NCI-H1105 (cell line): ENCODE measurements at places on chromosomes 12 and 14.

- no peak for DNase-seq
These were observed 1223.2 kb upstream of the TMEM132C start for GRCh38 chr12:127043731-127044130.

GRCh38 chr12:88227263-88227662 is 85.2 kb downstream of the TMTC3 start:
- no peak for DNase-seq

DNA sequence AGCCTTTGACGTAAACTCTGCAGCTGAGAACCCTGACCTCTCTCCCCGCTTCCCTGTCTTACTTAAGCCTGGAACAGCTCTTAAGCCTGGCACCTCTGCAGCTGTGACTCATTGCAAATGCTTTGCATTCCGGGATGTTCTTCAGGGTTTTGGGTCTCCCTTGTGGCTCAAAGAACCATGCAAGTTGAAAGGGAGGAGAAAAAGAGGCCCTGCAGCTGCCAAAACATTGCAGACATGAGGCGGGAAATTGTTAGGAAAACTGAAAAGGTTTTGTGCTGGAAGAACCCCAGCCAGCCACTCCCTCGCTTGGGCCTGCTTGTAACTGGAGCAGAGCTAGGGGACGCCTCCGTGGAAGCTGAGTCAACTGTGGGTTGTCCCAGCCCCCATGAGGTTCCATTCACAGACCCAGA is 60.2 kb upstream of the FERMT2 start:
- no peak for DNase-seq

DNA sequence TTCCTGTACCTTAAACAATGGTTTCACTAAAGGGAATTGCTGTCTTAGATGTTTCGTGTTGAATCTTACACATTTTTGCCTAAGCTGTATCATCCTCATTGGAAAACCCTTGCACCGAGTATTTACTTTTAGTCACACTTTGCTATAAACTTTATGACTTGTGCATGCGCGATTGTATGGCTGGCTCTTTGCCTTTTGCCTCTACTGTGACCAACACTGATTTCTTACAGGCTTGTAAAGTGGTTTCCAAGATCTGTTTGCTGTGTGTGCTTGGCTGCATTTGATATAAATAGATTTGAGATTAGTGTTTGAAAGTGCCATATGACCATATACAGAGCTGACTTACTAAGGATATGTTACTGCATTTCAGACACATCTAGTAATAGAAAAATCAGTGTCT is 40.5 kb downstream of the RASSF3 start:
- DNase-seq = no peak

DNA sequence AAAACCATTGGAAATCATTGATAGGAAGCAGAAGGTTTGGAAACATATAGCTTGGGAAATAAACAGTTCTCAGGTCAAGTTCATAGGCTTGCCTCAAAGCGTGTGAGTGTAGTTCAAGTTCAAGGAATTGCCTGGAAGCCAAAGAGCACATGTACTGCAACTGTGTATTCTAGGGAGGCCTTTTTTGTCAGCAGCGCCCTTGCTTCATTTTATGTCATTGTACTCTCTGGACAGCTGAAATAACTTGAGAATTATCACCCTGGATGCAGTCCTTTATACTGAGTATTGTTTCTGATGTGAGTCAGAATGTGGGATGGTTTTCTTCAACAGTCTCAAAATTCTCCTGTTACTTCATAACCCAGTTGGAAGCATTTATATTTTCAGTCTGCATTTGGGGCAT is 16.0 kb upstream of the EVL start:
- DNase-seq = no peak

- no peak for DNase-seq
These were observed 926.6 kb downstream of the VRK1 start for GRCh38 chr14:97723819-97724218.

GRCh38 chr12:18825138-18825537 is 87.2 kb downstream of the CAPZA3 start:
- no peak for DNase-seq

DNA sequence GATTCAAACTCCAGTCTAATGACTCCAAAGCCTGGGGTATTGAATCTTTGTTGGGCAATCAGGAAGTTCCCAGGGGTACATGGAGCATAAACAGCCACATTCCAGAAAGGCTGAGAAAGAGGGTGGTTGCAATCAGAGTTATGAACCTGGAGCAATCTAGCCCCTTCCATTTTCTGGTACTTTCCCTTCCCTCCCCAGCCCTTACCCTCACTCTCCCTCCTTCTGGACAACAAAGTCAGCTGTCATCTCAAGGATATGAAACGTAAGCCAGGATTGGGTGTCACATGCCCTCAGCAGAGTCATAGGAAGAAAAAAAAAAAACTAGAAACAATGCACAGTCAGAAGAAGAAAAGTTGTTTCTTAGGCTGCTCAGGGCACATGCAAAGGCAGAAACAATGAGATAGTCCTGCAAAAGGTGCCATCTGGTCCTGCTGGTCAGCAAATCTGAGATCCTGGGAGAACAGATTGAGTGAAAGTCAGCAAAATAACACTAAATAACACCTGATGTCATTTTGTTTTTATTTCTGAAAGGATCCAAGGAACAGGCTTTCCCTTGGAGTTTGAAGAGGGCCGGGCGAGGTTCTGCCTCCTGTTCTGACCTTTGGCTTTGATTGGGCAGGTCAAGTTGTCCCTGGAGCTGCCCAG is 27.1 kb downstream of the TMEM229B start:
- DNase-seq = no peak

DNA sequence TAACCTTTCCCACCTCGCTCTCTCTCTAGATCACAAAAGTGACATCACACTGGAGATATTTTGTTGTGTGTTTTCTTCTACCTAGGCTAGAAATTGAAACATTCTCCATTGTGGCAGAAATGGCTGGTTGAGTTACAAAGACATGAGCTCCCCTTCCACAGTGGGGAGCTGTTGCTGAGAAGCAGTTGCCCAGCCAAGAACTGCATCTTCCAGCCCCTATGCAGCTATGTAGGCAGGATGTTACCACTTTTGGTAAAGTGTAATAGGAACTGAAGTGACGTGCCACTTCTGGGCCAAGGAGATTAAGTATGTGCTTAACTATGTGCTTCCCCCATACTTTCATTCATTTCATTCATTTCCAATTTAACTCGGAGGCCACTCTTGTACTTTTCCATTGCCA is 138.7 kb upstream of the E2F7 start:
- DNase-seq = no peak

DNA sequence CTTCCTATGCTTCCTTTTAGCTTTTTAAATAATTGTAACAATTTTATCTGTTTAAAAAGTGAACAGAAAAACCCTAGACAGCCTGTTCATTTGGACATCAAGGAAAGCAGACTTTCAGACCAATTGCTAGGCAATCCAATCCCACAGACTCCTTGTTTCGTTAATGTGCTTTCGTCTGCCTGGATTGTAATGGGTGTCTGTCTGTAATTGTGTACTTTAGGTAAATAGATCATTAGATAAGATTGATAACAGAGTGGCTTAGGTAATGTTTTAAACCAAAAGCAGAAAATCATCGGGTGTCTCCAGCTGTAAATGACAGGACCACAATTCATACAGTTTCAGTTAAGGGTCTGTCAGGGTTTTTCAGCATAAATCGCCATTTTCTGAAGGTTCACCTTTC is 19.6 kb downstream of the CCDC60 start:
- DNase-seq = peak; percentile 82

- no peak for DNase-seq
These were observed 15.9 kb downstream of the AVIL start for GRCh38 chr12:57802607-57803006.

DNA sequence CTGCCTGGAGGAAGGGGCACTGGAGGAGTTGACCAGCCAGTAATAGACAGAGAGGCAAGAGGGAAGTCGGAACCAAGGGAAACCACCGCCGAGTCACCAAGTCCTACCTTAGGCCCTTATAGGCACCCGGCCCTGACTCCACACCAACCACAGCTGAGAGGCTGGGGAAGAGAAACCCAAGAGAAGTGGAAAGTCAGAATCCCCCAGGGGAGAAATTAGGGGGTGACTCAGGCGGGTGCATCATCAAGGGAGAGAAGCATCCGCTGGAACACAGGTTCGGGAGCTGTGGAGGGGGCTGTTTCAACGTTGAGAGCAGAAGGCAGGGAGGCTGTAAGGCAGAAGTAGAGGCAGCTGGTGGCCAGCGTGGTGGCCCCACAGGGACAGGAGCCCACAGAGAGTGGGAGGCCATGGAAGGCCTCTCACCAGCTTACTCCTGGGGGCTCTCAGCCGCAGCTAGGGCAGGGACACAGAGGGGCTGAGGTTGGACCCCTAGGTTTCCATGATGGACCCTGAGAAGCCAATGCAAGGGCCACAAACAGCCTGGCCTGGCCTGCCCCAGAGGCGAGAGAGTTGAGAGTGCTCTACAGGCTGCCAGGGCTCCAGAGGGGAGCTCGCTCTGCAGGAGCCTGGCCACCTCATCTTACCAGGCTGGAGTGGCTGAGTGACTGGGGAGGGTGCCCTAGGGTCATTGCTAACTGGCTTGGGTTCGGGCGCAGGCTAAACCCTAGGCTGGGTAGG is 1.4 kb upstream of the TRMT61A start:
- no peak for DNase-seq

DNA sequence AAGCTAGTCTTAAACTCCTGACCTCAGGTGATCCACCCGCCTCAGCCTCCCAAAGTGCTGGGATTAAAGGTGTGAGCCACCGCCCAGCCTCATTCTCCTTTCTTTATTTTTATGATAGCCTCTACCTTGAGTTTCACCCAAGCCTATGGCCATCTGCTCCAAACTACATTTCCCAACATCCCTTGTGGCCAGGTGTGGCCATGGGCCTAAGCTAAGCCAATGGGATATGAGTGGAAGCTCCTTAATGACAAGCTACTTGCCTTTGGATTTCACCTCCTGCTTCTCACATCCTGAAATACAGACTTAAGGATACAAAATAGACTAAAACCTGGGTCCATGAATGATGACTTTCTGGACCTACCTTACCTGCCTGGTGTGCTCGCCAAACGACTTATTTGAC is 46.2 kb downstream of the DPF3 start:
- no peak for DNase-seq

DNA sequence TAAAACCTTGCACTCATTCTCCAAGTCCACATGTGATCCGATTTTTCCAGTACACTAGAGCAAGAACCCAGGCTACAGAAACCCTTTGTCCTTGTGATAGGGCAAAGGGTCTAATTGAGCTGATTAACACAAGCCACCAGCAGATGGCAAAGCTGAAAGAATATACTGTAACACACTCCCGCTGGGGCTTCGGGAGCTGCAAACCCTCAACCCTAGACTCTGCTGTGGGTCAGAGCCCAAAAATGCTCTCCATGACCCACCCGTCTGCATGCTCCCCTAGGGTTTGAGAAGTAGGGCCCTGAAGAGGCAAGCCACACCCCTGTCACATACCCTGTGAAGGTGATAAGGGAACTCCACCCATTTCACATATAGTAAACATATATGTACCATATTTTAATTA is 33.6 kb upstream of the PCNX1 start:
- no peak for DNase-seq

DNA sequence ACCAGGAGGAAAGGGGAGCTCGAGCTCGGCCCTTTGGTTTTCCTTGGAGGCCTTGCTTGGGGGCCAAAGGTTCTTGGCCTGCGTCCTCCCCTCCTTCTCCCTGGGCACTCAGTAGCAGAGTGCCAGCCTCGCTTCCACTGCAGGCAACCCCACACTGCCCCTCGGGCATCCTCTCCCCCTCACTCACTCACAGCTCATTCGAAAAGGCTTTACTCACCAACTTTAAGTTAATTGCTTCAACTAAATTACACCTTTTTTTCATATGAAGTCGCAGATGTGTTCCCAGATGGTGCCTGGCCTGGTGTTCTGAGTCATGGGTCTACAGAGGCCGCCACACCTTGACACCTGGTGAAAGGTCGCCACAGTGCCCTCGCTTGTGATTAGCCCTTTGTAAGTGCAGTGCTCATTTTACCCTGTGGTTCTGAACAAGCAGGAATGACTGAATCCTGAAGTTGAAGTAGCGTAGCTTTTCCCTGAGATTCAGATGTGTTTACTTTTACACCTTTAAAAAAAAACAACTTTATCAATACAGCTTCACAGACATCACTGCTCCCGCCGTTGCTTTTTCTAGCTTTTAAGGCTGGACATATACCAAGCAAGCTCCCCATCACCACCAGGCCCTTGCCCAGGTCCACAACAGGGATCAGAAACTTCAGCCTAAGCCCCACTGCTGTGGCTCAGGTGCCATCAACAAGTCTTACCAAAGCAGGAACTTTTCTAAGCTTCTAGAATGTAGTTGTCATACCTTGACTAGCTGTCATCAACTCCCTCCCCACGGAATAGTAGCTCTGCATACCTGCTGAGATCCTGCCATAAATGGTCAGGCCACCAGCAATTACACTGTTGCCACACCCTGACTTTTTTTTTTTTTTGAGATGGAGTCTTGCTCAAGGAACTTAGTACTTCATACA is 20.3 kb upstream of the ADIPOR2 start:
- DNase-seq = no peak
